ENCODE measurements at places on chromosomes 16 and 17.
A peak's percentile ranks its signal among the peaks of the same experiment; 100 is the strongest.

DNA sequence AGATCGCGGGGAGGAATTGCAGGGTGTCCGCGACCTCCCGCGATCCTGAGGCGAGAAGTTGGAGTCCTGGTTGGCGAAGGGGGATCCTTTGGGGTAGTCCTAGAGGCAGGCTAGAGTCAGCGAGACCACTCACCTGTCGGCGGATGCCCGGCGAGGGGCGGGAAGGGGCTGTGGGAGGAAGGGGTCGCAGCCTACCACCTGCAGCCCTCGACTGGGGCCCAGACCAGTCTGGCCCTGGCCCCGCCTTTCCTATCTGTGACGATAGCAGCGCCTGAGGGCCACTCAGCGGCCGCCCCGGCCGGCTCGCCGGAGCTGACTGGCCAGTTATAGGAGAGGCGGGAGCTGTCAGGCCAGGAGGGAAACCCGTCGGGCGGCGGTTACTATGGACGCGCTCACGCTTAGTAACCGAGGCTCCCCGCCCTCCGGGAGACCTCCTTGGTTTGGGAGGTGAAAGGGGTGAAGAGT is at the start of gene TEKT3:
TEKT3 (minus strand) TSS at position 213 of the 465 bp plus-strand sequence. CDS start 10,012 bp downstream, outside the sequence.
- DNase-seq, result peak; percentile 22

DNA sequence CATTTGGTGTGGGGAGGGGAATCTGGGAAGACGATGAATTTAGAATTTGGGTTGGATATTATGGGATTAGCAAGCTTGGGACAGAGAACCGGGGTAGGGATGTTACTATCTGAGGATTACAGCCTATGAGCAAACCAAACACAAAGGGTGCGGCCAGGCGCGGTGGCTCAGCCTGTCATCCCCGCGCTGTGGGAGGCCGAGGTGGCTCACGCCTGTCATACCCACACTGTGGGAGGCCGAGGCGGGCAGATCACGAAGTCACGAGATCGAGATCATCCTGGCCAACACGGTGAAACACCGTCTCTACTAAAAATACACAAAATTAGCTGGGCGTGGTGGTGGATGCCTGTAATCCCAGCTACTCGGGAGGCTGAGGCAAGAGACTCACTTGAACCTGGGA is 60.9 kb downstream of the VPS53 start:
- no peak for DNase-seq

DNA sequence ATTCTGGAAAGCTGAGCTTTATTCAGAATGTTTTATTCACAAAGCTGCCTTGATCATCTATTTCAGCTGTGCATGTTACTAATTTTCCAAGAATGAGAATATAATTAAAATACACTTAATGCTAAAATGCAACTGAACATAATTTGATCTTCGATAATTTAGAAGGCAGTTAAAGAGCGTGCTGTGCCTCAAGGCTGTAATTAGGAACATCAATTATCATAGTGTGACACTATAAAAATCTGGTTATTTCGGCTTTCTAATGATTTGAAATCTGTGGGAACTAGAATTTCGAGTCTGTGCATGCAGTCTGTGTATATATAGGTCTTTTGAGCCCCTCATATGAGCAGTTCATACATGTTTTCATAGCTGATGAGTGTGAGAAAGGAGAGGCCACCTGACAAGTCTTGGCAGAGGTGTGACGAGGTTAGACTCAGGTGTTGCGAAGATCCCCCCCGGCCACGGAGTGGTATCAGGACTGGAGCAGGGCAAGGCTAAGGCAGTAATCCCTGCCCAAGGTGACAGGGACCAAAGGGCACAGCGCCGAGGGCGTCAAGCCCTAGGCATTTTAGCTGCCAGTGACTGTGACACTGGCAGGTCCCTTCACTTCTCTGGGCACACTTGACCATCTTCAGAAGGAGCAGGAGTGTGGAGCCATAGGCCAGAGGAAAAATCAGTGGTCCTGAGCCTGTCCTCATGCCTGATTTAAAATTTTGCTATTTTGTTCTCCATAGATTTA is 328.5 kb downstream of the SNX29 start:
- DNase-seq, result no peak

- no peak for DNase-seq
Observed at GRCh38 chr16:65888201-65888600, 478.3 kb upstream of the CDH5 start.

- no peak for DNase-seq
Observed at GRCh38 chr17:78808163-78808562, 26.1 kb upstream of the CYTH1 start.

All from cerebellar cortex (tissue), 1 donor.